Right kidney (tissue), 9 donors: ENCODE measurements at places on chromosomes 2 and 18.

GRCh38 chr2:236602678-236603077, 33.1 kb downstream of the ACKR3 start:
- no peak for DNase-seq

- DNase-seq: peak; percentile 67
Measured at GRCh38 chr18:70464343-70465114, 175.7 kb downstream of the SOCS6 start.

DNA sequence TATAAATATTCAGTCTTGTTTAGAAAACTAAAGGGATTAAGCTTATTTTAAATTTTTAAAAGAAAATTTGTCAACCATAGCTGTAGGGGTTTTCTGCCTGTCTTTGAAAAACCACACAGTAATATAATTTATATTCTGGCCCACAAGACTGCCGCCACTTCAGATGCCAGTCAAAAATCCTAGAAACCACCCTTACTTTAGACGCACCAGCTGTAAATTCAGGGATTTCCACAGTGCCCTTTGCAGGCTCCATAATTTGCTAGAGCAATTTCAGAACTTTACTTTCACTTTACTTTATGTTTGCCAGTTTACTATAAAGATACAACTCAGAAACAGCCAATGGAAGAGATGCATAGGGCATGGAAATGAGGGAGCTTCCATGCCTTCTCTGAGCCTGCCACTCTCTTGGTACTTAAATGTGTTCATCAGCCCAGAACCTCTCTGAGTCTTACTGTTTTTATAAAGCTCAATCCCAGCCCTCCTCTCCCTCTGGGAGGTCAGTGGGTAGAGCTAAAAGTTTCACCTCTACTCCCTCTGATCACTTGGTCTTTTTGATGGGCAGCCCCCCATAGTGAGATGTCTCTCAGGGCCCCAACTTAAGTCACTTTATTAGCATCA, 63.3 kb downstream of the KYNU start:
- no peak for DNase-seq

DNA sequence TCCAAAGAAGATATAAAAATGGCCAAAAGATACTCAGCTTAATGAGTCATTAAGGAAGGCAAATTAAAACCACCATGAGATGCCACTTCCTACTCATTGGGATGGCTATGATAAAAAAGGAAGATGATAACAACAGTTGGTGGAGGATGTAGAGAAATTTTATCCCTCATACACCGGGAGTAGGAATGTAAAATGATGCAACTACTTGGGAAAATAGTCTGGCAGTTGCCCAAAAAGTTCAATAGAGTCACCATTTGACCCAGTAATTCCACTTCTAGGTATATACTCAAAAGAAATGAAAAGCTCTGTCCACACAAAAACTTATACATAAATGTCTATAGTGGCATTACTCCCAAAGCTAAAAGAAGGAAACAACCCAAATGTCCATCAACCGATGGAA, 10.1 kb upstream of the SULT1C2 start:
- DNase-seq: no peak

DNA sequence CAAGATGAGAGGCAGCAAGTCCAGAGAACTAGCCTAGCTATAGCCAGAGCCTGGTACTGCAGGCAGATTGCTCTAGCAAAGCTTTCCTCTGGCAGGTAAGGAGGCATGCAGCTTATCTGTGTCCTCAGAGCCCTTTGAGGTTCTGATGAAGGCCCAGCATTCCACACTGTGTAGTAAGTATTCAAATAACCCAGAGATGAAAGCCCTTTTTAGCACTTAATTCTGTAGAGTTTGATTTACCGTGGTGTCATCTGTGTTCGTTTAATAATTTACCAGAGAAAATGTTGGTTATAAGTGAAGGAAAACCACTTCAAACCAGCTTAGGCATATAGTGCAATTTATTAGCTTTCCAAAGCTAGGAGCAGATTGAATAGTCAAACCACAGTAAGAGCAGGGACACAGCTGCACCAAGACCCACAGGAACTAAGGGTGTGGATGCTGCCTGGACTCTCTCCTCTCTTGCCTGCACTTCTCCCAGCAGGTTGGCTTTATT, 226.6 kb downstream of the BABAM2 start:
- DNase-seq: no peak

DNA sequence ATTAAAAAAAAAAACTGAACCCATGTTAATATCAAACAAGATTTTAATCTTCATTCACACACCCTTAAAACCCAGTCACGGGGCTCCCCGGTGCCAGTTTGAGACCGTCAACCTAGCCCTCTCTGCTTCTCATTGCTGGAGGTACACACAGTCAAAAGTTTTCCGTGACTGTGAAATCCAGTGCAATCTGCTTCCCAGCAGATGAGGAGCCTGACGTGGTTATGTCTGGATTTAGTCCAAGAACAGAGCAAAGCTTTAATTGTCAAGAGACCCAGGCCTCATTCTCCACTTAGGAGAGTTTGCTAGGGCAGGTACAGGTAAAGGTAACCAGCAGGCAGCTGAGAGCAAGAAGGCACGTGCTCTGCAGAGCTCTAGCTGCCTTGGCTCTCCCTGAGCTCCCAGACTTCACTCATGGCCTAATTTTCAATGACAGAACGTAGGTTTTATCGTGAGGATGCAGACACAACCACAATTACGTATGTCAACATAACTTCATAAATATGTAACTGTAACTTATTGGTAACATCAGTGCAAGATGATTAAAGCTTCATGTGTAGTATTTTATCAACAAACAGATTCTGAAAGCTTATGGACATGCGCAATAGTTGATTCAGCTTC, 56.3 kb downstream of the SLC16A14 start:
- no peak for DNase-seq

- DNase-seq: no peak
Measured at GRCh38 chr18:49071317-49071716, 120.6 kb upstream of the SMAD7 start.

- DNase-seq: no peak
Measured at GRCh38 chr2:42191285-42192009, 22.3 kb downstream of the EML4 start.

DNA sequence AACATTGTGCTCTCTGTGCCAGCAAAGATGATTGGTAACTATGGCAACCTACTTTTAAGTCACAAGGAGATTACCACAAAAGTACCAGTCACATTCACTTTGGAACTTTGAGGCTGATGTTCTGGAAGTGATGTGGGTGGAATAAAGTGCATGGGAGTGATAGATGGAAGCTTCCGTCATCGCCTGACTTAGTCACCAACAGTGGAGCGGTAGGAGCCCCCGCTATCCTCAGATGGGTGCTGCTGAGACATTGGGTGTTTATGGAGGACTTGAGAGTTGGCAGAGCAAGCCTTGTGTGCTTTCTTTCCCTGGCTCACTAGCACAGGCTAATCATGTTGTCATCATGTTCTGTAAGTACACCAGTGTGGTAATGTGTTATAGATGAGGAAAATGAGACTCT, 4.6 kb downstream of the PPP1R7 start:
- no peak for DNase-seq

- DNase-seq: no peak
Measured at GRCh38 chr2:197711578-197711977, 6.4 kb downstream of the MARS2 start.

DNA sequence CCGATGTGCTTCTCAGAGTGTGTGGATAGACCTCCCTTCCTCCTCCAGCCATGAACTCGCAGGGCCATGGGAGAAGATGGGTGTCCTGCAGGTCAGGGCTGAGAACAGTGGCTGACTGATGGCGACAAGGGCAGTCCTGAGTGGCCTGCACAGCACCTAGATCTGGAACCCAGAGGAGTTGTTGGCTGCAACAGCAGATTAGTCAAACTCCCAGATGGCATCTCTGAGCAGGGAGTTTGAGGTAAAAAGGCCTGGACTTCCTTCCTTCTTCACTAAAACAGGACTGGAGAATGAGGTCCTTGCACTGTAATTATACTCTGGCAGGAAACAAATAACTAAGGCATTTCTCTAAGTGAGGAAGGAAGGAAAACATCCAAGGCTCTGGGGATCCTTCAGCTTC, 160.8 kb downstream of the MYCN start:
- no peak for DNase-seq

DNA sequence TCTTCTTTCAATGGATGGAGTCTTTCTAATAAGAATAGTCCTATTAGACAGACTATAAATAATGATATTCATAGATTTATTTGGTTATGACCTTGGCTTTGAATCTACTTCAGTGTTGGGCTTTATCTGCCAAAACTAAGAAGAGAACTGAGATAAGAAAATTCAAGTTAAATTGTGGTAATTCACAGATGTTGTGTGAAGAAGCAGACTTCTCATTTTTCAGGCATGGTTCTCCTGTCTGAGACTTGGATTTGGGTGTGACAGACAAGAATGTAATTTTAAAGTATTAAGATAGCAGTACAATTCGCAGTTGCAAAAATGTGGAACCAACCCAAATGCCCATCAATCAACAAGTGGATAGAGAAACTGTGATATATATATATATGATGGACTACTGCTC, 124.7 kb downstream of the QPCT start:
- no peak for DNase-seq

DNA sequence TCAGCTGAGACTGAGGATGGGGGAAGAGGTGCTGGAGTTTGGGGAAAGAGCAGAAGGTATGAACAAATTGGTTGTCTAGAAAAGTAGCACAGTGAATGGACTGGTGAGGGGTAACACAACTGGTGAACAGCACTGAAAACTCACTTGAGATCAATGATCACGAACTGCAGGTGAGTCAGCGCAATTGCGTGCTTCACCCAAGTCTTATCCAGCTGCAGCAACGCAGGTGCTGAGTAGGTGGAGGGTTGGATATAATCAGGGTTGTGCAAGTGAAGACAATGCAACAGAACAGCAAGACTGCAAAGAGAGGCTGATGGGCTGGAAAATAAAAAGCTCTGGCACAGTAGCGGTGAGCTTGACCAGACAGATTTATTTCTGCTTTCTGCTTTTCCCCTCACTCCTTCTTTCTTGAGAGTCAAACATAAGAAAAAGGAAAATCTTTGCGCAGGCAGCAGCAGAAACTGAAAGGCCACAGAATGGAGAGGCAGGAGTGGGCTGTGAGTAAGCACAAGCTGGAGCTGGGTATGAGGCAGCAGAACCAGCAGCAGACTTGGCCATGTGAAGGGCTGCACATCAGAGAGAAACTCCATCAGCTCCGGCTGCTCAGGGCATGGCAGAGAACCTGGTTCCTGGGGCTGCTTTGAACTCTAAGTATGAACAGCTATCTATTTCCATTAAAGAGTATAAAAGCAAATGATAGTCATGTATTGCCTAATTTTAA, 99.4 kb upstream of the ARL5A start:
- no peak for DNase-seq

DNA sequence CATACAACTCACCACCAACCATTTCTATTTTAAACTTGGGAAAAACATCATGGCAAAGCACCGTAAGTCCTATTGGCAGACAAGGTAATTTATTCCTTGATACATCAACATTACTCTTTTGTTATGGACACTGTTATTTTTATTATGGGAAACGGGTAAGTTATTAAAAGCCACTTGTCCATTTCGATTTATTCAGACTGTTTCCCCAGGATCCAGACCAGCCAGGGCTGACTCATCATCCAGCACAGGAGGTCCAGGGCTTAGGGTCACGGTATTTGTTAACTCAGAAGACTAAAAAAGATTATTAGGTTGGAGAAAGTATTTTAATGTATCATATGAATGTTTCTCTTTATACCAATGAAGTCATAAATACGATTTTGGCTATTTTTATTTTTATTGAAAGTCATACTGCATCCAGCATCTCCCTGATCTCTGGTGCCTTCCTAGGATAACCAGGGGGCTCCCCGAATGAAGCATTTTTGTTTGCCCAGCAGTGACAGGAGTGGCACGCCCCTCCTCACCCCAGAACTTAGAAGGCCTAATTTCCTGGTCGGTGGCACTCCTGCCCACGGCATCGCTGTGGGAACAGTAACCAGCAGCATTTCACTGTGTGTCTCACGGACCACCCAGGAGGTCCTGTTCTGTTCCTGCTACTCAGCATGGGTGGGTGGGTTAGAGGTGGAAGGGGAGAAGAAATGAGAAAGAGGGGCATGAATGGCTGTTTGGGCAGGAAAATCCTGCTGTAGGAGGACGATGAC, 446.1 kb downstream of the EIPR1 start:
- DNase-seq: no peak

DNA sequence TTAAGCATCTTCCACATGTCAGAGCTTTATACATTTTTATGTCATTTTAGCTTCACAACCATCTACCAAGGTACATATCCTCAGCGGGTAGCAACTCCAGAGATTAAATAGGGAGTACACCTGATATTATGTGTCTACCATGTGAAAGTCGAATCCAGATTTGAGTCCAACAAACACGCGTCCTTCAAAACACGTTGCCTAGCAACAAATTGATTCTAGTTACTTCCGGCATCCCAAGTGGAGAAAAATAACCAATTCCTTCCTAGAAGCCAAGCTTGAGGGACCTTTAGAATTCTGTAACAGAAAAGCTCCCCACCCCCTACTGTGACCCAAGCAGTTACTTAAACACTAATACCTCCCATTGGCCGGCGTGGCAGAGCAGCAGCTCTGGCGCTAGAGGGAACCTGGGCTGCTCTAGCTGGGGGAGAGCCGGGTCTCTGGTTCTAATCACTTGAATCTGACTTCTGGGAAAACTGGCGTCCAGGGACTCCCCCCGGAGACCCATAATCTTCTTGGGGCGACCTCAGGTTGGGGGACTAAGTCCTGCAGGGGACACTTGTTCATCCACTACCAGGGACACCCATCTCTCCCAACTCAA, at the start of gene ERICH2:
ERICH2 (plus strand) TSS at position 371 of the 598 bp plus-strand sequence. CDS start 304 bp downstream, outside the sequence.
- peak; percentile 71 for DNase-seq

- no peak for DNase-seq
Measured at GRCh38 chr2:26606847-26607190, 34.3 kb downstream of the CIB4 start.

DNA sequence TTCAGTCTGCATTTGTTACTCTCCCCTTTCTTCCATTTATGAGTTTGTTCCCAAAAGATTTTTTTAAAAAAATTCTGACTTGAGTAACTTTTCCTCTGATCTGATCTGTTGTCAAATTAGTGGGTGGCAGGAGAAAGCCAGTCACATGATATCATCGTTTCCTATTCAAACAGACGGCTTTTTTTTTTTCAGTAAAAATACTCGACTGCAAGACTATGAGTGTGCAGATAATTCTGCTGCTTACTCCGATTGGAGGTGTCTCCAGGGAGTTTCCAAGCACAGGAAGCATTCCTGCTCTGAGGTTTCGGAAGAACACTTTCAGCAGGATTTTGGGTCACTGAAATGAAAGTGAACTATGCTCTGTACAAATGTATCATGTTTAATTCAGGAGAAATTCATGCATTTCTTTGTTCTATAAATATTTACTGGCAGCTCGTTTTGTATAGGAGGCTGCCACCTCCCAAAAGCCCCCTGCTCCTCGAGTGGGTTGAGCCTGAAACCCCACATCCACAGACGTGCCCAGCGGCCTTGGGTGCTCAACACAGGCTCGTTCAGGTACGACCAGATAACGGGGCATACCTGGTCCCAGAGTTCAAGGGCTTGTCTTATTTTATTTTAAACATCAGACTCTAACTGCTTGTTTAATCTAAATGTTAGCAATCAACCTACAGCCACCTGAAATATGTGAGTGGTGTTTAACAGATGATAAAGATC, 126.9 kb upstream of the ZNF516 start:
- DNase-seq: no peak

GRCh38 chr2:88857951-88858411, 166.5 kb downstream of the RPIA start:
- DNase-seq: no peak
